Hematopoietic multipotent progenitor cell treated with erythropoietin and hydrocortisone succinate and interleukin-3 and kit ligand, for 15 days (in vitro differentiated cells): ENCODE measurements at places on chromosomes 6 and 20.

DNA sequence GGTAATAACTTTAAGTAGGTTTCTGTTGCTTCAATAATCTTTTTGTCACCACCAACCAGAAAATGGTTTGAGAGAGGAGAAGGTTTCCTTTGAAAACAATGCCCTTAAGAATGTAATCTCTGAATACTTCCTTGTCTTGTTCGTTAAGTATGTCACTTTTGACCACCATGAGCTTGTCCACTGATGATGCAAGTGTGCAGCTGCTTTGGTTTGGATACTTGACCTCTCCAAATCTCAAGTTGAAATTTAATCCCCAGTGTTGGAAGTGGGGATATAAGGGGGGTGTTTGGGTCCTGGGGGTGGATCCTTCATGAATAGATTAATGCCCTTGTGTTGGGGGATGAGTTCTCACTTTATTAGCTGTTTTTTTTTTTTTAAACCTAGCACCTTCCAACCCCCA is 985.4 kb downstream of the EPHA7 start:
- DNase-seq, result no peak

DNA sequence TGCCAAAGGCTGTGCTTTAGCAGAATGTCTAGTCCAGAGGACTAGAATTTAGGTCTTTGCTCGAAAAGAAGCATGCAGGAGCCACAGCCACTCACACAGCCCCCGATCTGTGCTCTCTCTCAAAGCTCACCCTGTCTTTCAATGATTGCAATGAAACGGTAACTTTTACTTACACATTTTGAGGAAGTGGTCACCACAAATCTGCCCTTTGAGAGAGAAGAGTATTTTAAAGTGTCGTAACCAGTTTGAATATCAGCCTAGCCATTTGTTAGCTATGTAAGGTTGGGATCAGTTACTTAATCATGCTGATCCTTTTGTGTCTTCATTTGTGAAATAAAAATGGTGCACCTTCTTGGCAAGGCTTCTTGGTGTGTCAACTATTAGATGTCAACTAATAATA is 209.0 kb downstream of the TFAP2A start:
- no peak for DNase-seq

DNA sequence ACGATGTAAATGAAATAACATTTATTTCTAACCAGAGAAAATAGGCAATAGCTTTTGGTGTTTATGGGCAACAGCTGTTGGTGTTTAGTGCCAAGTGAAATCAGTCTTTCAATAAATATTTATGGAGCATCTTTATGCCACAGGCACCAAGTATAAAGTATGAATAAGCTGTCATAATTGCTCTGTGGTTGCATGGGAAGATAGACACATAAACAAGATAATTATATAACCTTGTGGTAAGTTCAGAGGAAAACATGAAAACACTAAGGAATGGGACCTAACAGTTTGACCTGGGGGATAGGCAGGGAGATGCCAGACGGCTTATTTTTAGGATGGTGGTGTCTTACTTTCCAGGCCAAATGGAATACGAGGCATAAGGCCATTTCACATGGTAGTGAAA is 110.9 kb downstream of the GFRAL start:
- DNase-seq, result no peak

DNA sequence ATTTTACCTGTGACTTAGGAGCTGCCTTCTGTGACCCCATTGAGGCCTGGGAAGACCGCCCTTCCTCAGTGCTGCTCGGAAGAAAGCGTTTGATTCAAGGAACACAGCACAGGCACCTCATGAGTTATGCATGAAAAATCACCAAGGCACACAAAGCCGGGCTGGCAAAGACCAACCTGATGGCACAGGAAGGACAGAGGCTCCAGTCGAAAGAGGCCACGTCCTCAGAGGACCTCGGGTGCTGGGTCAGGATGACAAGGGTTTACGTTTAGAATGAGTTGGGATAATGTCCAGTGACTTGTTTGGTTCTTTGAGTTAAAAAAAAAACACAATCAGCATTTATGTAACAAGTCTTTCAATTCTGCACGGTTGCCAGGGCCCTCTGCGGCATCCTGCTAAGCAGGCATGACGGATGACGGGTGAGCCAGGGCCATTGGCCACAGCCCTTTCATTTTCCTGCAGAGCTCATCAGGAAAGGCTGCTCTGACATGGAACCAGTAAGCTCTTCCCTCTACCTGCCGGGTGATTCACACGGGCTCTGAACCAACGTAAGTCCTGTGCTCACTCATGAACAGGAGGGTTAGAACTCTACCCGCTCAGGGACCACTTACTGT is 112.8 kb downstream of the DACT2 start:
- no peak for DNase-seq

- DNase-seq, result no peak
Measured at GRCh38 chr6:44667668-44668390, 280.3 kb downstream of the CDC5L start.

DNA sequence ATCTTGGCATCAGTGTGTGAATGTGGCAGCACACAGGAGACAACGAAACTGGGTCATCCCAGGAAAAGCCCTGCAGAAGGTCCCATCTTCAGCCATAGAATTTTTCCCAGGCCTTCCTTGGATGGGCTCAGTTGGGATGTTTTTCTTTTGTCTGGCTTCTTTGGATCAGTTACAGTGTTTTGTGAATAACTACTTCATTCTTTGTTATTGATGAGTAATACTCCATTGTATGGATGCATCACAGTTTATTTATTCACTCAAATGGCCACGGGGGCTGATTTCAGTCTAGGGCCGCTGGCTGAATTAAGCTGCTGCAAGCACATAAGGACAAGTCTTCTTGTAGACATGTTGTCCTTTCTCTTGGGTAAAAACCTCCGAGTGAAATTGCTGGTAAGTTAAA is 81.3 kb upstream of the CD93 start:
- no peak for DNase-seq

GRCh38 chr6:86820750-86821149 is 116.6 kb upstream of the HTR1E start:
- DNase-seq, result no peak

- DNase-seq, result no peak
Measured at GRCh38 chr6:24069526-24069925, 56.5 kb upstream of the NRSN1 start.

- no peak for DNase-seq
Measured at GRCh38 chr20:38985603-38986170, 23.5 kb downstream of the DHX35 start.

DNA sequence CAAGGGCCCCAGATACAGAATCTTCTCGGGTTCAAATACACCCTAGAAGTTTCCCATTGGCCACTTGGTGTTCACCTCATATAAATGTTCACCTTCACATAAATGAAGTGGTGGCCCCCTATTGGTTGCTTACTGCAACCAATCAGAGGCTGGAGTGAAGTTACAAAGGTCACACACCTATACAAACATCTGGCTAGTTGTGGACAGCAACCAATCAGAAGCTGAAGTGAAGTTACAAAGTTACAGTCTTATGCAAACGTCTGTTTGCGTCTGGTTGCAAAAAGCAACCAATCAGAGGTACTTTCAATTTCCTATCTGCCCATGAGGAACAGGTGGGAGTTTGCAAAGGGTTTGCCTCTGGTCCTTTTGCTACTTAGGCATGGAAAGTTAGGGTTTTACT is 206.5 kb upstream of the BMP2 start:
- no peak for DNase-seq

DNA sequence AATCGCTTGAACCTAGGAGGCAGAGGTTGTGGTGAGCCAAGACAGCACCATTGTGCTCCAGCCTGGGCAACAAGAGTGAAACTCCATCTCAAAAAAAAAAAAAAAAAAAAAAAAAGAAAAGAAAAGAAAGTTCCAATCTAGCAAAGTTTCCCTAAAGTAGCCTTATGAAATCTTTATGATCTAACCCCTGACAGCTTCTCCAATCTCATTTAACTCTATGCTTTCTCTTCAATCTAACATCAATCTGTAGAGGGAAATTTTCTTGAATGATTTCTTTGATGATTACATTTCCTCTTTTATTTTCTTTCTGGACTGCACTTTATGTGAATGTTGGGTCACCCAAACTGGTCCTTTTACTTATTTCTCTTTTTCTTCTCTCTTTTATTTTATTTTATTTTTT is 2.2 kb upstream of the SLC18B1 start:
- no peak for DNase-seq

GRCh38 chr20:34096699-34097444 is 15.2 kb downstream of the EIF2S2 start:
- no peak for DNase-seq
